Naive thymus-derived CD8-positive, alpha-beta T cell (primary cell): ENCODE measurements at places on chromosomes 6 and 20. TPM values are rescaled to one million over a fixed set of nuclear protein-coding genes. Genes with fewer than 3 reads are reported as not detected.

- no peak for DNase-seq
Observed at GRCh38 chr6:156662025-156662445, 115.1 kb upstream of the ARID1B start.

DNA sequence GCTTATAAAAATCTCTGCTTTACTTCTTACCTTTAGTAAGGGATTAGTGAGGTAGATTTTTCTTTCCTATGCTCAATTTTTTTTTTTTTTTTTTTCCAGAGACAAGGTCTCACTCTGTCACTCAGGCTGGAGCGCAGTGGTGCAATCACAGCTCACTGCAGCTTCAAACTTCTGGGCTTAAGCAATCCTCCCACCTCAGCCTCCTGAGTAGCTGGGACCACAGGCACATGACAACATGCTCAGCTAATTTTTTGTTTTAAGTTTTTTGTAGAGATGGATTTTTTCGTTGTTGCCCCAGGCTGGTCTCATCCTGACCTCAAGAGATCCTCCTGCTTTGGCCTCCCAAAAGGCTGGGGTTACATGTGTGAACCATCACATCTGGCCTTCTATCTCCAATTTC lies 58.9 kb upstream of the RREB1 start:
- DNase-seq: no peak

GRCh38 chr6:741410-742339 lies 48.7 kb upstream of the EXOC2 start:
- no peak for DNase-seq

DNA sequence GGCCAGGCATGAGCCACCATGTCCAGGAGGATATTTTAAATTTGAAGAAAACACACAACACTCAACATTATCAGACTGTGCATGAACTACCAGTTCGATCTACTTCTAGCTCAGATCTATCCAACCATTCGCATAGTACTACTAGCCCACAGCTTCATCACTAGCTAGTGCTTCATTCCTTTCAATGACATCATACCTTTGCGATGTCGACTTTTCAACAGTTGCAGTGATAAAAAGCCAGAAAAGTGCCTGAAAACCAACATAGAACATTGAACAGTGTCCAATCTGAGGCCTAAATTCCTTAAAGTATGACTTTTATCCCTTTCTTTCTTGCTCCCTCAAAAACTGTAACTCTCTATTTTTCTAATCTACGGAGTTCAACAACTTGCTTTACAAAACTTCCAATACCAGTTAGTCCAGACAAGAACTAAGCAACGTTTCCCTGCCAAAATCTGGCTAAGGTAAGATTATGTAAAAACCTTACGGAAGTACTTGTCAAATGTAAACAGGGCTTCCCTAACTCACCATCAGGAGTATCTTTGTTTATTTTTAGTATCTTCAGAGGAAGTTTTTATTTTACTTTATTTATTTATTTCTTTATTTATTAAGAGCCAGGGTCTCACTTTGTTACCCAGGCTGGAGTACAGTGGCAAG lies 434.0 kb upstream of the JARID2 start:
- no peak for DNase-seq

DNA sequence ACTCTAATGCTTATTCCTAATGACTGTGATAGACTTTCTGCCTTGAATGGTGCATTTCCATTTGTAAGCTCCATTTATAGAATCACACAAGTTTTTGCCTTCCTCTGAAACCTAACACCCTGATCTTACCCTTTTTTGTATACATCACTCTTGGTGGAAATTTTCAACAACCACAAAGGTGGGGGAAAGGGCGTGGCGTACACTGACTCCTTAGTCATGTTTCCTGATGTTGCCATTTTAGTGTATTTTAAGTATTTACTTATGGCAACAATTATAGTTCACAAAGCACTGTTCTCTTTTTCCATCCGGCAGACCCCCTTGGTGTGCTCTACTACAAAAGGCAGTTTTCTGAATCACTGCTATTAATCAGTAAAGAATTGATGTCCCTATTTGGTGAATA lies 92.0 kb downstream of the ATXN1 start:
- DNase-seq: no peak

Gene ISM1
- total RNA-seq: 0.33 TPM
